ENCODE measurements at places on chromosomes 11 and 22.
A peak's percentile ranks its signal among the peaks of the same experiment; 100 is the strongest.

- DNase-seq, result no peak
Measured at GRCh38 chr11:48011102-48011797, 30.9 kb downstream of the PTPRJ start.

DNA sequence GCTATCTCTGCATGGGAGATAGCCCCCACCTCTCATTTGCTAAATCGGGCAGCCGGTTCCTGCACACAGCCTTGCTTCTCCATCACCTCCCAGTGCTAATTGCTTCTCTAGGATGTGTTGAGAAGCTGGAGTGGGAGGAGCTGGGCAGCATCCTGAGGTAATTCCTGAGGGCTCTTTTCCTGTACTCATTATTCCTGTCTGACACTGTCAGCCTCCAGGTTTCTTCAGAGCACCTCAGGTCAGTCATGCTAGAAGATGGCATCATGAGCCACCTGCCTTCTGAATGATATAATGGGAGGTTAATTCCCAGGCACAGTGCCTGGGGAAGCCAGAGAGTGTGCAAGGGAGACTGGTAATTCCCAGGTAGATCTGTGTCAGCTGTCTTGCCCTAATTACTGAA, 133.0 kb downstream of the RAB38 start:
- DNase-seq, result no peak

GRCh38 chr11:78886616-78887015, 312.0 kb upstream of the NARS2 start:
- DNase-seq, result no peak

GRCh38 chr22:46060292-46061123, 83.5 kb upstream of the WNT7B start:
- no peak for DNase-seq

GRCh38 chr22:18031695-18032454, 7.5 kb upstream of the MICAL3 start:
- DNase-seq, result no peak

DNA sequence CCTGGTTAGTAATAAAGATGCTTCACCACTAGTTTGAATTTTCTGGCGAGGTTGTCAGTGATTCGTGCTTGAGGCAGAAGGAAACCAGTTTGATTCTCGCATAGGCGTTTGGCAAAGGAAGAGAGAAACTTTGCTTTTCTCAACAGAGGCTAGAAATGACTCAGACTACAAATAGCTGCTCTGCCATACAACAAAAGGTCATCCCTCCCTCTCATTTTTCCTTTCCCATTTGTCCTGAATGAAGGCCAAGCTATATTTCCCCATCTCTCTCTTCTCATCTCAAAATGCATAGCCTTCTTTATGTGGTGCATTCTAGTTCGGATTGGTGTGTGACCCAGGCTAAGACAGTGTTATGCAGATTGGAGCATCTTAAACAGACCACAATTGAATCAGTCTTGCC, 741.4 kb downstream of the NTM start:
- DNase-seq, result peak; percentile 72

GRCh38 chr11:62340269-62340901, 3.1 kb downstream of the ASRGL1 start:
- DNase-seq, result peak; percentile 63

GRCh38 chr11:1766719-1767398, 3.1 kb upstream of the CTSD start:
- no peak for DNase-seq

DNA sequence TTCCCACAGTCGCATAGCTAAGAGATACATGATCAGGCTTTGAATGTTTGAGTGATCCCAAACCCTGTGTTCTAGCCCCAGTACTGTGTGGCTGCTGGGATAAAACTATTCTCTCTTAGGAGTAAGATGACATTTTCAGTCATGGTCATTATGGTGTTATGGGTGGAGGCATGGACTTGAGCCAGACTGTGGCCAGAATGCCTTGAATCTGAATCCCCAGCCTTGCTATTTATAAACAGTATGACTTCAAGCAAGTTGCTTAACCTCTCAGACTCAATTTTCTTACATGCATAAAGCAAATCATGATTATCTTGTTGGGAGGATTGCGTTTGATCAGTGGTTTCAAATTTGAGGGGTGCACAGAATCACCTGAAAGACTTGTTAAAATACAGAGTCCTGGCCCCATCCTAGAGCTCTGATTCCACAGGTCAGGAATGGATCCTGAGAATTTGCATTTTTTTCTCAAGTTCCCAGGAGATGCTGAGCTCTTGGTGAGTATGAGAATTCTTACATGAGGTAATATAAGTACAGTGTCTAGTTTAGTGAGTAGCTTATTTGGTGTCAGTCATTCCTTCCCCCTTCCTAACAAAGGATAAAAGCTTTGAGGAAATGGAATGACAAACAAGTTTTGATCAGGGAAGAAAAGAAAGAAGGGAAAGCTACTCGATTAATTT, 571.7 kb downstream of the METTL15 start:
- no peak for DNase-seq

- DNase-seq, result no peak
Measured at GRCh38 chr22:41524809-41525449, 19.3 kb downstream of the POLR3H start.

GRCh38 chr22:42116848-42117424, 13.7 kb downstream of the CYP2D6 start:
- DNase-seq, result peak; percentile 44

GRCh38 chr11:73982595-73982989, at the start of gene UCP2:
Gene UCP2, minus strand, starts transcription at chr11:73982843. Its CDS starts 4,465 bp downstream, at chr11:73978378.
- DNase-seq, result peak; percentile 94

- peak; percentile 68 for DNase-seq
Measured at GRCh38 chr11:64028398-64029115, 7.2 kb upstream of the FLRT1 start.

- peak; percentile 69 for DNase-seq
Measured at GRCh38 chr11:2655016-2655719, 44.6 kb downstream of the KCNQ1OT1 start.

GRCh38 chr11:41716862-41717261, 257.4 kb upstream of the LRRC4C start:
- DNase-seq, result no peak

GRCh38 chr11:1346669-1347390, 37.4 kb upstream of the TOLLIP start:
- no peak for DNase-seq

DNA sequence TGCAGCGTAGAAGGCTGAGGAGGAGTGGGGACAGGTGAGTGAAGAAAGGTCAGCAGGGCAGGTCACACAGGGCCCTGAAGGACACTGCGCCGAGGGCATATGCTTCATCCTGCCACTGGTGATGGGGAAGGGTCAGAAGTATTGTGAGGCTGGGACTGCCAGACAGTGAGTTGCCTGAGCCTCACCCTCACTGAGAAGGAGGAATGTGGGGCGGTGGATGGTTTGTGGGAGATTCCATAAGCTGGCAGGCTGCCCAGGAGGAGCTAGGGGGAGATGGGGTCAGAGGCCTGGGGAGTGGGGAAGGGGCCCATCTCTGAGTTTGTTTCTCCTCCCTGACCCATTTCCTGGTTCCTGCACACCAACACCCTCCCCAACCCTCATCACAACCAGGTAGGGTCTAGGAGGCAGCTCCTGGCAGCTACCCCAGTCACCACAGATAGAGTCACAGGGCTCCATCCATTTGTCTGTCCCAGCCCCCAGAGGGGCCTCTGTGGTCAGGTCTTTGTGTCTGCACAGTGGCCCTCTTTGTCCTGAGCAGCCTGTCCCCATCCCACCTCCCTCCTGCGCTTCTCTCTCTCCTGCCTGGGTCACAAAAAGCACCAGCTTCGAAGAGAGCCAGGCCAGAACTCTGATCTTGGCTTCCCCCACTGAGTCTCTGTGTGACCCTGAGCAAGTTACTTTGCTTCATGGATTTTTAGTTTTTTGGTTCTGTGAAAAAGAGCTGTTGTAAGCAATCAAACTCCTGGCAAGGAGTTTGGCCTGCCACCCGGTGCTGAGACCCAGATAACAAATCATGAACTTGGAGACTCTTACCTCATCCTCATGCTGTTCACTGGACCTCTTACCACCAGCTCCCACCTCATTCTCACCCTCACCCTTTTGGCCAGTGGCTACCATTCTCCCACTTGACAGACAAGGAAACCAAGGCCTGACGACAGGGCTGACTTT, 4.6 kb upstream of the P2RY2 start:
- DNase-seq, result no peak

- DNase-seq, result no peak
Measured at GRCh38 chr11:117072517-117073461, 25.4 kb downstream of the SIK3 start.

GRCh38 chr22:27063406-27063805, 406.0 kb downstream of the MIAT start:
- DNase-seq, result no peak

- no peak for DNase-seq
Measured at GRCh38 chr22:46250783-46251125, 661 bp upstream of the CDPF1 start.

DNA sequence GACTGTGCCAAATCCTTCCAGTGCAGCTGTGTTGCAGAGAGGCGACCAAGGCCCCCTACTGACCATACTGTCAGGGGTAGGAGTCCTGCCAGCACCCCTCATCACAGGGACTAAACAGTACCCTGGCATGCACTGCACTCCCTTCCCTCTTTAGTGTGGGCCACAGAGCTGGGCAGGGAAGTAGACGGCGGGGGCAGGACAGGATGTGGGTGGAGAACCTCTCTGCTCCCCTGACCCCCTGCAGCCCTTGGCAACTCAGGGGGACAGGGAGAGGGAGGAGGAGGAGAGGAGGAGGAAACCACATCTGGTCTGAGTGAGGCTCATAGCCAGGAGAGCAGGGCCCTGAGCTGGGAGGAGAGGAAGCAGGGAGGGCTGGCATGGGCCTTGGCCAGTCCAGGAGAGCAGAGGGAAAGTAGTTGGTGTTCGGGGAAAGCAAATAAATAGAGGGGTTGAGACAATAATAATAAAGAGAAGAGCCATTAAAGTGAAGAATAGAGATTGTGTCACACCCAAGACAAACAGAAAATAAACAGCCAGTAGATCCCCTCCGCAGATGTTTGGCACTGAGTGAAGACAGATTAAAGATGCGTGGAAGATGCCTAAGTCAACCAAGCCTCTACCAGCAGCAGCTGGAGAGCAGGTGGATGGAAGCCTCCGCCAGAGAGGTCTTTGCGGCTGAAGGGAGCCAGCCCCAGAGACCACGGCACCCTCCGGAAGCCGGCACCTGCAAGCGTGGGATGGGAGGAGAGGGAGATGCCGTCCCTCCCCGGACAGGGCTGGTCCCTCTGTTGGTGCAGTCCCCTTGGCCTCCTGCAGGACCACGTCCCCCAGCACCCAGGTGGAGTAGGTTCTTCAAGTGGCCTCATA, 61.5 kb downstream of the RPUSD4 start:
- peak; percentile 89 for DNase-seq

GRCh38 chr22:26949193-26949592, 291.8 kb downstream of the MIAT start:
- peak; percentile 74 for DNase-seq

DNA sequence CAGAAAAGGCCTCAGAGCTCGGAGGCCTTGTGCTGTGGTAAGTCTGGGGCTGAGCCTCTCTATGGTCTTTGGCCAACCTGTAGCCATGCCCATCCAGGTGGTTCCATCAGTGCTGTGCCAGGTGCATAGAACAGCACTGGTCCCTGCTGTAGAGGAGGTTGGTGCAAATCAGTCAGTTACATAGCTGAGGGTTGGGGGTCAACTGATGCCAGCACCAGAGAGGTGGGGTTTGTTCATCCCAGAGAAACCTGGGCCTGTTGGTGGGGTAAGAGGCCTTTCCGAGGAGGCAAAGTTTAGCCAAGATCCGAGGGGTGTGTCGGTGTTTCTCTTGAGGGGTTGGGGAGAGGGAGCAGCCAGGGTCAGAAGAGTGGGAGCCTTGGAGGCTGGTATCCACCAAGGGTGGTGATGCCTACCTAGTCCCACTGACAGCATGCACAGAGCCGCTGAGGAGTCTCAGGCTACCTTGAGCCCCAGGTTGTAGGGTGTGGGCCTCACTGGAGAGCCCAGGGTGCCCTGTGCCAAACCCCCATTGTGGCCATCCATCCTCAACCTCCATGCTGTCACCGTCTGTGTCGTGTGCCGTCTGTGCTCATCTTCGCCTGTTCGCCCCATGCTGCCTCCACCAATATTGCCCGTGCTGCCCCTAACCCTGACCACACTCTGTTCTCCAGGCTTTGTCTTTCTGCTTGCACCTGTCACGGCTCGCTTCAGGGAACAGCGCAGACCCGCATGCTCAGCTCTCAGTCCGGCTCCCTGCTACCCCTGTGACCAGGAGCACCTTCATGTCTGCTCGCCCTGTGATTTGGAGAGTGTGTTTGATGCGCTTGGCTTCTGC, 78.7 kb upstream of the SUSD2 start:
- DNase-seq, result no peak

- no peak for DNase-seq
Measured at GRCh38 chr11:79768343-79768742, 327.5 kb upstream of the TENM4 start.

- DNase-seq, result no peak
Measured at GRCh38 chr11:117823294-117823945, 1.1 kb downstream of the FXYD2 start.

DNA sequence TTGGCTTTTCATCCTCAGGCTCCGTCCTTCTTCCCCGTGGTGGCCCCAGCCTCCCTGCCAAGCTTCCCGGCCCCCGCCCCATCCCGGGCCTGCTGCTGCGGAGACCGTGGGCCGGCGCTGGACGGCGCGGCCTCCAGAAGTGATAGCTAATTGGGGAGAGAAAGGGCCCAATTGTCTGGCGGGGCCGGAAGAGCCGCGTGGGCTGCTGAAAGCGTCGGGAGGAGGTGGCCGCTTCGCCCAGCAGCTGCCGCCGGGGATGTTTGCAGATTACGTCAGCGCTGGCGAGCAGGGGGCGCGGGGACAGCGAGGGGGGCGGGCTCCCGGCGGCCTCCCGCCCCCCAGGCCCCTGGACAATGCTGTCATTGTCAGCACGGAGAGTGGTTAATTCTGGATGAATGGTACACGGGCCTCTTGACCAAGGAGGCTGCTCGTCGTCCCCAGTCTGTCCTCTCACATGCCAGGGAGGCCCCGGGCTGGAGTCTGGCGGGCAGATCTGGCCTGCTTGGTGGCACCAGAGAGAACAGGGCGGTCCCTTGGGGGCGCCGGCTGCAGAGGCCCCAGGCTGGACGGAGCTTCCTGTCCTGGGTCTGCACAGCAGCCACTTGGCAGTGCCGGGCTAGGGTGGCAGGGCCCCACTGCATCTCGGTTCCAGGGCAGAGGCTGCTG, 1.6 kb downstream of the SMIM38 start:
- peak; percentile 95 for DNase-seq

GRCh38 chr11:46090375-46090774, 30.9 kb downstream of the PHF21A start:
- DNase-seq, result no peak

GRCh38 chr11:111684251-111684650, 81.9 kb downstream of the PPP2R1B start:
- DNase-seq, result no peak

GRCh38 chr11:100778166-100778785, 91.2 kb downstream of the ARHGAP42 start:
- no peak for DNase-seq
